ENCODE measurements at places on chromosomes 3 and 15.

- no peak for DNase-seq
Measured at GRCh38 chr3:15023249-15023648, 41.9 kb downstream of the MRPS25 start.

GRCh38 chr3:113157408-113158030 lies 53.8 kb upstream of the BOC start:
- DNase-seq: no peak

DNA sequence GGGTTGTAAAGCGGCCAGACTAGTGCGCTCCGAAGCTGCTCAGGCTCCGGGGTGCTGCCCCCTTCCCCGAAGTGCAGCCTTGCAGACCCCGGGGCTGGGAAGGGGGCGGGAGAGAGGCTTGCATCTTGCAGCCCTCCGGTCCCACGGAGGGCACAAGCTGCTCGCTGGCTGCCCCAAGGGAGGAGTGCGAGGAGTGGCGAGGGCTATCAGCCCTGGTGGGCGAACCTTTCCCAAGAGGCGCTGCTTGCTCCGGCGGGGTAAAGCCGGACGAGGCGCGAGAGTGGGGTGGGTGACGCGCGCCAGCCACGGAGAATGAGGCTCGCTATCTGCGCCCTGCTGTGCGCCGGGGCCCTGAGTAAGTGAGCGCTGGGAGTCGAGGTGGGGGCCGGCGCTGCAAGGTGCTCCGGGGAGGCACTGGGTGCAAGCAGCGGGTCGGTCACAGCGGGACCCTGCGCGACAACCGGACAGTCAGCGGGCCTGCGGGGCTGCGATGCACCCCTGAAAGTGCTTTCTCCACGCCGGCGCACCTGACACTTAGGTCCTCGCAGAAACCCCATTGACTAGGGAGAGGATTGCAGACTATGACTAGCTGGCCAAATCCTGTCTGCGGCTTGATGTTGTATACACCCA lies 12.7 kb upstream of the TOPBP1 start:
- DNase-seq: no peak

- DNase-seq: no peak
Measured at GRCh38 chr3:194112120-194113106, 23.5 kb upstream of the HES1 start.

DNA sequence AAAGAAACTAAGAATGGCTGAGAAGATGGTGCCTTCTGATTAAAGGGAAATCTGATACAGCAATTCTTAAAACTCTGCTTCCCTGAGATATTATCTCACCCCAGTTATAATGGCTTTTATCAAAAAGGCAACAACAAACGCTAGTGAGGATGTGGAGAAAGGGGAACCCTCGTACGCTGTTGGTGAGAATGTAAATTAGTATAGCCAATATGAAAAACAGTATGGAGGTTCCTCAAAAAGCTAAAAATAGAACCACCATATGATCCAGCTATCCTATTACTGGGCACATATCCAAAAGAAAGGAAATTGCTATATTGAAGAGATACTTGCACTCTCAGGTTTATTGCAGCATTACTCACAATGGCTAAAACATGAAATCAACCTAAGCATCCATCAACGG lies 65.1 kb downstream of the GOLIM4 start:
- no peak for DNase-seq

- no peak for DNase-seq
Measured at GRCh38 chr15:45203182-45203581, 15.4 kb upstream of the SHF start.

GRCh38 chr15:48475600-48476395 lies 144.6 kb downstream of the DUT start:
- DNase-seq: no peak

GRCh38 chr3:185114756-185115155 lies 38.1 kb downstream of the C3orf70 start:
- DNase-seq: no peak

DNA sequence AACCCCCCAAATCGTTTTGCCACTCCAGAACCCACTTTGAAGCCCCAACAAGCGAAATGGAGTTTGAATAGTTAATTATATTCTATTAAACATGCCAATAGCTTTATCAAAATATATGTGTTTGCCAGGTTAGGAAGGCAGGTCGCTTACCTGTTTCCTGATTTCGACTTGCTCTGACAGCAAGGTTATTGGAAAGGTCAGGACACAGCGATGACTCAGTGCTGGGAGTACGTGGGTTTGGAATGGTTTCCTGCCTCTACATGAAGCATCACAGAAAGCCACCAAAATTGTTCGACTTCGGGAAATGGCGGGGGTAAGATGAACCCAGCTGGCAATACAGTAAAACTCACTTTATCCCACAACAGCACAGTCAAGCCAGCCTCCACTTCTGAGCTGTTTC lies 135.6 kb upstream of the ABI3BP start:
- DNase-seq: no peak

GRCh38 chr15:65062726-65063125 lies 5.1 kb downstream of the RASL12 start:
- no peak for DNase-seq

DNA sequence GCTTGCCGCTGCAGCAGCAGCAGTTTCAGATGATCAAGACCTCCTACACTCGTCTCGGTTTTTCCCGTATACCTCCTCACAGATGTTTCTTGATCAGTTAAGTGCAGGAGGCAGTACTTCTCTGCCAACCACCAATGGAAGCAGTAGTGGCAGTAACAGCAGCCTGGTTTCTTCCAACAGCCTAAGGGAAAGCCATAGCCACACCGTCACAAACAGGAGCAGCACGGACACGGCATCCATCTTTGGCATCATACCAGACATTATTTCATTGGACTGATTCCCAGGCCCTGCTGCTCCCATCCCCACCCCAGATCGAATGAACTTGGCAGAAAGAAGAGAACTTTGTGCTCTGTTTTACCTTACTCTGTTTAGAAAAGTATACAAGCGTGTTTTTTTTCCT lies 17.6 kb downstream of the CALML4 start:
- DNase-seq: no peak

GRCh38 chr3:152225201-152225600 lies 43.5 kb upstream of the MBNL1 start:
- no peak for DNase-seq

DNA sequence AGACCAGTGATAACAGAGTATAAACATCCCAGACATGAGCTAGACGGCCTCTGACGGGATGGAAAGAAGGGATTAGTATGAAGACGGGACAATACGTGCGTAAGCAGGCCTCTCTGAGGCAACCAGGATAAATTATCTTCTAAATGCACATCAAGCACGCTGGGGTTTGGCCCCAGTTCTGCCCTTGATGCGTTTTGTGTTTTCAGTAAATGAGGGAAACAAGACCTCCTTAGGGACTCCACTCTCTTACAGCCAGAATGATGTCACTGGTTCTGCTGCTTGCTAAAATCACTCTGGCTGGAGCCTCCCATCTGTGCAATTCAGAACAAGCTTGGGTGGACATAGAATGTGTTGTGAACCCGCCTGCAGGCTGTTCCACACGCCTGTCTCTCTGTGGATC lies 156.0 kb upstream of the MCTP2 start:
- no peak for DNase-seq

- DNase-seq: no peak
Measured at GRCh38 chr15:86316726-86317383, 237.2 kb downstream of the AGBL1 start.

- DNase-seq: no peak
Measured at GRCh38 chr3:11495948-11496557, 147.7 kb downstream of the VGLL4 start.

GRCh38 chr3:194057570-194058188 lies 78.3 kb upstream of the HES1 start:
- DNase-seq: no peak

DNA sequence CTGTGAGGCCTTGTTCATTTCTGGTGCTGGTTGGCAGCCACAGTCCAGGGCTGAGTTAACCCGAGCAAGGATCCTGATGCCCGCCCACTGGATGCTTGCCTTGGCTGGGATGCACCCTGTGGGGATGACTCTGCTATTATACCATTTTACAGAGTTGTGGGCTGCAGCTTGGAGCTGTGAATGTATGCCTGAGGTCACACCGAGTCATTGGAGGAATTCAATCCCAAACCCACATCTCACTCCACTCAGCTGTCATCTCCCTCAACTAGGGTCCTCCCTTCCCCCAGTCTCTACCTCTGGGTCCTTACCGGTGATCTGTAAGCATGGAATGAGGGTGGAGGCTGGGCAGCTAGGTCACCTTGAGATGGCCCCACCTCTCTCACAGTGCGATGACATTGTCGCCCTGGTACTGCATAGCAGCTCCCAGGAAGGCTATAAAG lies 22.1 kb downstream of the MAPKAPK3 start:
- no peak for DNase-seq
